ENCODE measurements at places on chromosomes 6 and 20. TPM values are rescaled to one million over a fixed set of nuclear protein-coding genes. Genes with fewer than 3 reads are reported as not detected.
A peak's percentile ranks its signal among the peaks of the same experiment; 100 is the strongest.

DNA sequence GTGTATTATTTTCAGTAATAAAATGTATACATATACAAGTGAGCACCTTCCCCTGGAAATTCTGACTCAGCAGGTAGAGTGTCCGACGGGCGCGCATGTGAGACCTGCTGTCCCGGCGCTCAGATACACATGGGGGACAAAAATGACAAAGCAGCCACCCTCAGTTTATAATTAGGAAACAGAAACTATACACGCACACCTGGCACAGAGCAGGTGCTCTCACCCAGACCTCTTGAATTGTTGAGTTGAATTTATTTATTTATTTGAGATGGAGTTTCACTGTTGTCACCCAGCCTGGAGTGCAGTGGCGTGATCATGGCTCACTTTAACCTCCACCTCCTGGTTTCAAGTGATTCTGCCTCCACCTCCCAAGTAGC is 180.4 kb downstream of the ZDHHC14 start:
- no peak for DNase-seq

GRCh38 chr6:13194852-13195251 is 133.5 kb downstream of the TBC1D7 start:
- peak; percentile 39 for DNase-seq

DNA sequence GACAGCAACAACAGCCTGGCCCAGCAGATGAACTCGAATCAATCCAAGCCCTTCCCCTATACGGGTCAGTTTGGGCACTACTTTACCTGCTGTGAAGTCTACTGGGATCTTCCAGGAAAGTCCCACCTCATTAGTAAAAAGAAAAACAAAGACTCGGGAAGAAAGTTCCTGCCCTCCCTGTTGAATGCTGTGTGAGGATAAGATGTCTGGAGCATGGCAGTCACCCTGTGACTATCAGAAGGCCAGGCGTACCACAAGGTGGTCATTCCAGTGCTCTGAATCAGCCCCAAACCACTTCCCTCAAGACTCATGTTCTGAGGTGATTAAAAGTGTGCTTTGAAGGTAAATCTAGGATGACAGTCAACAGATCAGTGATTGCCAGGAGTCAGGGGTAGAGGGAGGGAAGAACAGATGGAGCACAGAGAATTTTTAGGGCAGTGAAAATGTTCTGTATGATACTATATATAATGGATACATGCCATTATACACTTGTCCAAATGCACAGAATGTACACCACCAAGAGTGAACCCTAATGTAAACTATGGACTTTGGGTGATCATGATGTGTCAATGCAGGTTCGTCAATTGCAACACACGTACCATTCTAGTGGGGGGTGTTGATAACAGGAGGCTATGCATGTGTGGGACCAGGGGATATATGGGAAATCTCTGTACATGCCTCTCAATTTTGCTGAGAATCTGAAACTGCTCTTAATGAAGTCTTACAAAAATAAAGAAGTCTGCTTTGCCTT is 14.7 kb downstream of the FKBP1A start:
- DNase-seq, result no peak

DNA sequence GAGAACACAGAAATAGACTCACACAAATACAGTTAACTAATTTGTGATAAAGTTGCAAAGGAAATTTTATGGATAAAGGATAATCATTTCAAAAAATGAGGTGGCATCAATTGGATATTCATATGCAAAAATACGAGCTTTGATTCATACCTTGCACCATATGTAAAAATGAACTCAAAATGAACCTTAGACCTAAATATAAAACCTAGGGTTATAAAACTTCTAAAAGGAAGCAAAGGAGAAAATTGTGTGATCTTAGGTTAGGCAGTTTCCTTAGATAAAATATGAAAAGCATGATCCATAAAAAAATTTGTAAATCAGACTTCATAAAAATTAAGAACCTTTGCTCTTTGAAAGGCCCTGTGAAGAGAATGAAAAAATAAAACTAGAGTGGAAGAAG is 85.5 kb downstream of the F13A1 start:
- no peak for DNase-seq

DNA sequence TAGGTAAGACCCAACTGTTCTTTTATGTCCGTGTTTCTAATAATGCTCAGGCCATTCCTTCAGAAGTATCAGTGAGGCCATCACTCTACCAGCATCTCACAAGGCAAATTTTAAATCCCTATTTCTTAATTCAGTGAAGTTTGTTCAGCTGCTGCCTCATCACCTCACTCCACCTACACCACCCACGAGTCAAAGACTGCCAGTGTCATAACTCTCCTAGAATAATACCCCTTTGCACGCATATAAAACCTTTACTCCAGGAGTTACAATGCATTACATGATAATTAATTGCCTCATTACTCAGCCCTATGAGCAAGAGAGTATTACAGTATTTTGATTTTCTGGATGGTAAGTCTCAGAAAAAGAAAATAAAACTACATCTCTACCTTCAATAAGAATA is 793.6 kb downstream of the TFAP2A start:
- no peak for DNase-seq

GRCh38 chr6:70636596-70636995 is 31.1 kb upstream of the SMAP1 start:
- DNase-seq, result no peak

DNA sequence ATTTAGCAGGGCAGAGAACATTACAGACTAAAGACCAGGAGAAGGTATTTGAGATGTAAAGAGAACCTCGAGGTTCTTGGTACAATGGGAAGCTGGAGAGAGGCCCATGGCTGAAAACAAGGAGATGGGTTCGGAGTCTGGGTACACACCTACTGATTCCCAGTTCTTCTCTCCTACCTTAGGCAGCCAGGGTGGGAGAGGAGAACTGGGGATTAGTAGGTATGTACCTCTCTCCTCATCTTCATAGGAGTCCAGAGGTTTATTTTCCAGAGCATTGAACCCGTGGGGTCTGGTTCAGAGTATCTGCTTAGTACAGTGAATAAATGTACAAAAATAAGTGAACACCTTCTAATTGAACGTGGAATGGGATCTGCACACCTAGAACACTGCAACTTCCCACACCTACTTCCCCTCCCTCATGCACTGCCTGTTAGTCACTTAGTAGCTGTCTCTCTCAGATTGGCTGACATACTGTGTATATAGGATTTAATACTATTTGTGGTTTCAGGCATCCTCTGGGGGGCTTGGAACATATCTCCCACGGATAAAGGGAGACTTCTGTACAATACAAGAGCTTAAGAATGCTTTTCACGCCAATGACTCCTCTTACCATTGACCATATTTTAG is 23.5 kb upstream of the NUP153 start:
- no peak for DNase-seq

DNA sequence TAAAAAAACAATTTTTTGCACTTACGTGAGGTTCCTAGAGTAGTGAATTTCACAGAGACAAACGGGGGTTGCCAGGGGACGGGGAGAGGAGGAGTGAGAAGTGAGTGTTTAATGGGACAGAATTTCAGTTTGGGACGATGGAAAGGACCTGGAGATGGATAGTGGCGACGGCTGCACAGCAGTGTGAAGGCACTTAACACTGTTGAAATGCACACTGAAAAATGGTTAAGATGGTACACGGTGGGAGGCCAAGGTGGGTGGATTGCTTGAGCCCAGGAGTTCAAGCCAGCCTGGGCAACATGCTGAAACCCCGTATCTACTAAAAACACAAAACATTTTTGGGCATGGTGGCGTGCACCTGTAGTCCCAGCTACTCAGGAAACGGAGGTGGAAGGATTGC is 31.4 kb downstream of the RPP40 start:
- no peak for DNase-seq

GRCh38 chr6:12483712-12484111 is 193.6 kb downstream of the EDN1 start:
- no peak for DNase-seq

GRCh38 chr6:39053016-39053624 is 4.5 kb downstream of the GLP1R start:
- DNase-seq, result no peak

DNA sequence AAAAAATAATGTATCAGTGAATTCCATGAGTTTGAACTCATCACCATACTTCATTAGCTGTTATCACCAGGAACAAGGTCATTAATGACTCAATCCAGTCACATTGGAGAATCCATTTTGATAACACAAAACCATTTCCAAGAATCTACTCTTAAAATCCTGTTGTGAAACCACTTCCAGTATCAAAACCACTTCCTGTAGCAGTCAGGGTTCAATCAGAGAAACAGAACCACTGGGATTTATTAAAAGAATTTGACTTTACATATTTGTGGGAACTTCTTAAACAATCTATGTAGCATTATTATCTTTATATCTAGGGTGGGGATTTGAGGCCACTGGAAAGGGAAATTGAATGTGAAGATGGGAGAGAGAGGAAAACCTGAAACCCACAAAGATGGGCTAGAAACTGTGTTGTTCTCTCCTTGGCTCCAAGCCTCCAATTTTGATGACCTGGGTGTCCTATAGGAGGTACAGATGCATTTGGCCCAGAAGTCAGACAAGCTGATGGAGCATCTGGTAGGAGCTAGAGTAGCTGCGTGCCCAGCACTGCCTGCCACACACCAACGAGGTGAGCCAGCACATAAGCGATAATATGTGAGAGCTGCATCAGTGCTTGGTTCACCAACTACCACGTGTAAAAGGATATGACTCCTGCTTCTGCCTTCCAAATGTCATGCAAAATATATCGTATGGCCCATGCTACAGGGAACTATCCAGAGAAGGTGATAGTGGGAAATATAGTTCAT is 117.0 kb downstream of the TMEM200A start:
- no peak for DNase-seq

DNA sequence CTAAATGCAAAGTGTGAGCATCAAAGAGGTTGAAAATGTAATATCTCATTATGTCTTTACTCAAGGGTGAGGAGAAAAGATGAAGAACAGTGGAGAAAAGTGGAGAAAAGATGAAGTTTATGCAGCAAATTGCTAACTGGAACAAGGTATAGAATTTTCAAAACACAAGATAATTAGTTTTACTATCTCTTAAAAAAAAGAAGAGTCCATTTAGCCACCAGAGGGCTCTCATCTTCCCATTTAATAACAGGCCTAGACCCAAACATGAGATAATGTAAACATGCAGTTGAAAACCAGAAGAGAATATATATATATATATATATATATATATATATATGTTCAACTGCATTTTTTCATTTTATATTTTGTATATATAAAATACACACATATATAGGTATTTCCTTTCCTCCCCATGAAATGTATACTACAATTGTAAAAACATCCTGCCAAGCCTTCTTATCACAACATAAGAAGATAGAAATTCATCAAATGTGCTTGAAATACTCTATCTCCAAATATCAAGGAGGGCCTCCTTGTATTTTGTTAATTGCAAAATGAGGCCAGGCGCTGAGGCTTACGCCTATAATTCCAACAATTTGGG is 78.4 kb downstream of the ADTRP start:
- DNase-seq, result peak; percentile 51

DNA sequence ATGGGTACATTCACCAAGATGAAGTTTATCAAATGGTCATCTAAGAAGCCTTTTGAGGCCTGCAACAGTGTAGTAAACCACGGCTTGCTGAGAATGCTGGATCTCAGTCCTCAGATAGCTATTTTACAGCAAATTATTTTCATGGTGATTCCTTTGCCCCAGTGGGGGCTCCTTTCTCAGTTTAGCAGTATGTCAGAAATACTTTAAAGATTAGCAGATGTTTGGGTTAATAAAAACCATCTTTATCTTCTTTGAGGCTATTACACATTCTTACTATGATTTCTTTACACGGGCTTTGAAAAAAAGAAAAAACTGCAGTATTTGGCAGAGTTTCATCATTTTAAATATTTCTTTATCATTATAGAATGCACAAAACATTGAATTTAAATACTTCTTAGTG is 10.7 kb downstream of the MYLIP start:
- DNase-seq, result no peak

DNA sequence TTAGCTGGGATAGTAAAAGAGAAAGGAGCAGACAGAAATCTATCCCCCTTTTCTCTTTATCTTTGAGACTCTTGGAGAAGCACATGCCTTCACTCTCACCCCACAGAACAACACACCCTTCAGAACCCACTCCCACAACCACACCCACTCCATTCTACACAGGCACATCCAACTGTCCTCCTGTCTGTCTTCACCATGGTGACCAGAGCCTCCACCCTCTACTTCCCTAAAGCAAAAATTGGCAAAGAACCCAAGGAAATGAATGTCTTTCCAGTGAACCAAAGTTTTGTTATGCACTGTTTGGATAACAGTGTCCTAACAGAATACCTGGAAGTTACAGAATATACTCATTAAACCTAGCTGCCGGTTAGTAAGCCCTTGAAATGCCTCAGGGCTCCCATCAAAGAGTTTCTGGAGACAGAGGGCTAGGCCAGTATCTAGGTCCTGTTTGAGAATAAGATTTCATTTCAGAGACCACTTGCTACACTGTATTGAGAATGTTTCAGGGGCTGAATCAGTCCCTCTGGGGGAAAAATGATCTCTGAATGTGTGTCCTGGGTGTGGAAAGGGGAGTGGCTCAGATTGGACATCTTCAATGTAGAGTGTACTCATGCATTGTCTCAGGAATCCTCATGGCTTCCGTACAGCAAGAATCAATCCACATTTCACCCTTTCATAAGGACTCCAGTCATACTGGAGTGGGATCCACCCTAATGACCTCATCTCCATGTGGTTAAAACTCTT is 101.1 kb downstream of the LY86 start:
- no peak for DNase-seq

DNA sequence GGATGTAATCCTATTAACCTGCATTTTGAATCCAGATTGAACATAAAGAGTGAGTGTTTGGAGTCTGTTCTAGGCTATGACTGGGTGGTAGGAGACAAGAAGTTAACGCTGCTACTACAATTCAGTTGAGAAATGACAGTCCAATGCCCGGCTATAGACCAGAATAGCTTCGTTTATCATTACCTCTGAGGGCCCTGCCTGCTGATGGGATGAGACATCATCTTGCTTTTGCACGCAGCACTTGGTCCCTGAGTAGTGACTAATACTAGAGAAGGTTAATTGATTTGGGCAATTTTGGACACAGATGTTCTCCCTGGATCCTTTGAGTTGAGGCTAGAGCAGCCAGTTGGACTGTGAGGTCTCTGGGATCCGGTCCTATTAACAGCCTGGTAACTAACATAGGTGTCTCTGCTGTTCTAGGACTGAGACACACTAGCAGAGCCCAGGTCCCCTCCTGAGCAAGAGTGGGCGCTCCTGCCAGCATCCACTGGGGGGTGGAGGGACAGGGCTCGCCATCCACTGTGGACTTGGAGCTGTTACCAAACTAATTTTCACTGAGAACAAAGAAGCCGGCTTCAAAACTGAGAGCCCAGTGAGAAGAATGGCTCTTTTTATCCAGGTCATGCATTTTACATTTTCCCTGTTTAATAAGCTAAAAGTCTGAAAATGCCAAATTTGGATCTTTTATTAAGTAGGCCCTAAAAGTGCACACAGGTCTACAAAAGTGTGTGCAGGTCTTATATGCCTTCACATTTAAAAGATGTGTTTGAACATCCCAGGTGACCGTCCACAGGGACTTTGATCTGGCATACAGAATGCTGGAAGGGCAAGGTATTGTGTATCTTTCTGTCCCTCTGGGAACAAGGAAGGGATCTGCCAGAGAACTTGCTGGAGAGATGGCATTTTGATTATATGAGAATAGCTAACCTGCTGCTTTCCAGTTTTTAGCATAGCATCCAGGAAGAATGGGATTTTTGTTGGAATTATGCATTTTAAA is 212.5 kb downstream of the CDH4 start:
- DNase-seq, result no peak

- DNase-seq, result no peak
These were observed 2.8 kb downstream of the HMGN3 start for GRCh38 chr6:79231666-79232065.

GRCh38 chr20:33237989-33238388 is 2.2 kb downstream of the BPIFA1 start:
- no peak for DNase-seq

- DNase-seq, result no peak
These were observed 107.4 kb upstream of the NAA20 start for GRCh38 chr20:19909725-19910124.

PBOV1 gene
- not detected for polyA plus RNA-seq

All from renal pelvis (tissue), 12 donors.